ENCODE measurements at places on chromosomes 2 and 18.

DNA sequence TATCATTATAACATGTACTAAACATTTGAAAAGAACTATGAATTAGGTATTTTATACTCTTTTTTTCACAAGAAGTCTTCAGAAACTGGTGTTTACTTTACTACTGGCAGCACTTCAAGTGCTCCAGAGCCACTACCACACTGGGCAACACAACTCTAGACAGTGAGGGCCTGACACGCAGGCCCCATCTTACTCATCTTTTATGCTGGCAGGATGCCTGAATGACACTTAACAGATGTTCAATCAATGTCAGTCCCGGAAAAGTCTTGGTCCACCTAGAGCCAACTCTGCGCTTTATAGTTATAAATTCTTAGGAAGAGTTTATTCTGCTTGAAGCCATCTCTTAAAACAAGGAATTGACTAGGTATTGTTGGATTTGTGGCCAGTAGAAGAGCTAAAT lies 8.7 kb upstream of the WIPF1 start:
- DNase-seq, result no peak

DNA sequence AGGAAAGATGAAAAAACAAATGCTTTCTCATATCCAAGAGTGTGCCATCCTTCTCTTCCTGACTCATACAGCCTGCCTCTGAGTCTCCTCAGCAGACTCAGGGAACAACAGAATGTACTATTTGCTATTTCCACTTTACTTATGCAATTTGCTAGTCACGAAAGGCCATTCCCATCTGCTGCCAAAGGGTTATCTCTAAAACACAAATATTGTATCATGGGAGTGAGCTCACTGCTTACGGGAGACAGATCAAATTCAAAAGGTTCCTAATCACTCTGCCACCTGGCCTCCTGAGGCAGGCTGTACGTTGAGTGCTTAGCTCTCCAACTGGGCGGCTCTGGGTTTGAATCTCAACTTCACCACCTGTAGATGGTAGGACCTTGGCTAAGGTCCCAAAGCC lies 92.0 kb downstream of the GAREM1 start:
- no peak for DNase-seq

- DNase-seq, result no peak
These were observed 207.0 kb upstream of the SALL3 start for GRCh38 chr18:78772360-78773302.

DNA sequence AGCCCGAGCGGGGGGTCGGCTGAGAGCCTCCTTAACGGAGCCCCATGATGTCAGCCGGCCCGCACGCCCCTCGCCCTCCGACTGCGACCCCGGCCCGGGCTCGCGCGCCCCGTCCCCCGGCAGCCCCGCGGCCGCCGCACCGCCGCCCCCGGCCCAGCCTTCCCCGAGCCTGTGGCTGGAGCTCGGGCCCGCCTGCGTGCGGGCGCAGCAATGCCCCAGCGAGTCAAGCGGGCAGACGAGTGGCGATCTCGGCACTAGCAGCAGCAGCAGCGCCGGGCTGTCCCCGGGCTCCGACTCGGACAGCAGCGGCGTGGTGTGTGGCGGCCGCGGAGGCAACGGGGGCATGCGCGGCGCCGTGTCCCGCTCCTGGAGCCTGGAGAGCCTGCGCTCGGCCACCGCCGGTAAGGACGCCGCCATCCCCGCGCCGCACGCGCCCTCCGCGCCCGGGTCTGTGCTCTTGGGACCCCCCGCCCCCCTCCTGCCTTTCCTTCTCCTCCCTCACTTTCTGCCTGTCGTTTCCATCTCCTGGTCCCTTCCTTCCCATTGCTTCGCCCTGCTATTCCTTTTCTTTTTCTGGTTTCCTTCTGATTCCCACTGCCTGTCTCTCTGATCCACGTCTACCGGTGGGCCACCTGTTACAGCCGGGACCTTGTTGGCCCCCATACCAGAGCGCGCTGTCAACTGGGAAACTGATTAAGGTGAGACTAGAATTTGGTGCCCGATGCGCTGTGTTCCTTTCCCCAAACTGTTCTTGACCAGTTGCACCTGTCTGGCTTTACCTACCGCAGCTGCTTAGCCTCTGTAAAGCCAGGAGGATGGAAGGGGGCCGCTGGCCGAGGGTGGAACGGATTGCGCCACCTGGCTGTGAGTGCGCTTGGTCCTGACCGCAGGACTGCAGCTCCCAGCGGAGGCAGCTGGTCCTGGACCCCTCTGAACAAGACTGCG lies 127.4 kb downstream of the ARHGEF4 start:
- no peak for DNase-seq

DNA sequence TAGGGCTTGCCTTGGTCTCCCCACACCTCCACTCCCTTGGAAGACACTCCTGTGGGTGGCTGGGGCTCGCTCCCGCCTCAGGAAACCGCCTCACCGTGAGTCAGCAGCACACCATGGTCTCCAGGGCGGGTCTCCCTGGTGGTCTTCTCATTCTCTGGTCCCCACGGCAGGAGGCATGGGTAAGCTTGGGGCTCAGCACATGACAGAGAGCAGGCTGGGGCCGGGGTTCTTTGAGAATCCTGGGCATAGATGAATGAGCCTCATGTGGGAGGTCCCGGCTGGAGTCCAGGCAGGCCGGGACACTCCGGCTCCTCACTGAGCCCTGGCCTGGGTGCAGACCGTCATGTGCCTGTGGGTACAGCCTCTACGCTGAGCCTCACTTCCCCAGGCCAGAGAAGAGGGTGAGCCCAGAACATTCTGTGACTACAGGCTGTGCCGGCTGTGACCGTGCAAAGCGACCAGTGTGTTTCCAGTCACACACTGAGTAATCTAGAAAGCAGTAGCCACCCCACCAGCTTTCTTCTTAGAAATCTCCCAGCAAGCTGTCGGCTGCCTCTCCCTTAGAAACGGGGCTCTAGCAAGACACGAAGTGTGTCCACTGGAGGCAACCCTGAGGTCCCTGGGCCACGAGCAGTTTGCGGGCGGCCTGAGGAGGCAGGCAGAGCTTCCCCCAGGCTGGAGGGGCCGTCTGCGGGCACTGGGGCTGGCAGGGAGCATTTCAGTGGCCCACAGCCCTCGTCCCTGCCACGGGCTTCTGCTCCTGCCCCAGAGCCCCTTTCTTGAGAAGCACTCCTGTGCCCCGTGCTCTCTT lies 93.1 kb downstream of the RHOB start:
- no peak for DNase-seq

- DNase-seq, result no peak
These were observed 677.7 kb upstream of the CELF4 start for GRCh38 chr18:38243291-38243690.

DNA sequence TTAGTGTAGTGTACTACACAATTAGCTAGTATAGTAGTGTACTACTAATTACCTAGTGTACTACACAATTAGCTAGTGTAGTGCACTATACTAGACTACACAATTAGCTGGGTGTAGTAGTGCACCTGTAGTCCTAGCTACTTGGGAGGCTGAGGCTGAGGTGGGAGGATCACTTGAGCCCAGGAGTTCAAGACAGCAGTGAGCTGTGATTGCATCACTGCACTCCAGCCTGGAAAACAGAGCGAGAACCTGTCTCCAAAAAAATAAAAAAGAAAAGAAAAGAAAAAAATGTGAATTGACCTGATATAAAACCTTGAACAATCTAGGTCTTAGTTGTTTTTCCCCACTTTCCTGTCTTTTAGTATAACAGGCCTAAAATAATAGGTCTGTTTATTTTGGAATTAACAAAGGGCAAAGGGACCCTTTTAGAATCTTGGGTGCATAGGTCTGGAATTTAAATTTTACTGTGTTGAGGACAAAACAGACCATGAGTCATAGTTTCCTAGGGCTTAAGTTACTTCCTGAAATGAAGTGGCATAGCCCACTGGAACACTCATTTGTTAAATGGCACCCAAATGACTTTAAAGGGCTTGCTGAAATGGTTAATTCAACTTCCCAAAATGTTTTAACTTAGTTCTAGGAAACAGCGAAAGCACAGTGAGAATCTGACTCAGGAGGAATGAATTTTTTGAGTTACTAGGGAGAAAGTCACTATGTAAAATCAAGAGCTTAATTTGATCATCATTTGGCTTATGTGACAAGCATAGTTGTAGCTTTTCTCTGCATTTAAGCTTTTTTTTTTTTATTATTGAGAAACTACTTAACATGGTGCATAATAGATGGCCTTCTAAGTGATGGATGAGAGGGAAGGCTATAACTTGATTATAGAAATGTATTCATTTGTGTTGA lies 50.7 kb upstream of the ARL5A start:
- no peak for DNase-seq

GRCh38 chr2:162458240-162458639 lies 114.3 kb downstream of the GCA start:
- DNase-seq, result no peak

DNA sequence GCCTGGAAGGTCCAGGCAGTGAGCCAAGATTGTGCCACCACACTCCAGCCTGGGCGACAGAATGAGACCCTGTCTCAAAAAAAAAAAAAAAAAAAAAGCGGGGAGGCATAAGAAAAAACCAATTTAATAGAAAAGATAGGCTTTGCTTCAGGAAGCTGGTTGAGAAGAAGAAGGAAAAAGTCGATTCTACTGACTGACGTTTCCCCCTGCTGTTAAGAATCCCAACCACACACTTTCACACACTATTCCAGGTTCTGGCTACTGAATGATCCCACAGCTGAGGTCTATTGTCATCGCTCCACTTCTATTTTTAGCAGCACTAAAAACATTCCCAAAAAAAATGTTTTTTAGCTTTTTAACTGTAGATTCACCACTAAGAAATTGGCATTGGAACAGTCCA lies 6.7 kb upstream of the CHCHD5 start:
- DNase-seq, result no peak

DNA sequence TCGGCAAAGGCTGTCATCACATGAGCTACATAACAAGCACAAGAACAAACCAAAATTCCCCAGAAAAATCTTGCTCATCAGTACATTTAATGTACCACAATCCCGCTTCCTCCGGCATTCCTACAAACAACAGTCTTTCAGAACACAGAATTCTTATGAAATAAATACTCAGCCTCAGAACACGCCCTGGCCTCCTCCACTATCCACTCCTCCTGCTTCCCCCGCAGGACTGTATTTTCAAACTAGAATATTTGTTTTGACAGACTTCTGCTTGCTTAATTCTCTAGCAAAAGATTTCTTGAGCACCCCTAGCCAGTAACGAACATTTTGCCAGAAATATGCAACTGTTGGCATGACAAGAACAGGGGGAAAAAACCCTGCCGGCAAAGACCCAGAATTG lies 131.2 kb downstream of the THADA start:
- no peak for DNase-seq

DNA sequence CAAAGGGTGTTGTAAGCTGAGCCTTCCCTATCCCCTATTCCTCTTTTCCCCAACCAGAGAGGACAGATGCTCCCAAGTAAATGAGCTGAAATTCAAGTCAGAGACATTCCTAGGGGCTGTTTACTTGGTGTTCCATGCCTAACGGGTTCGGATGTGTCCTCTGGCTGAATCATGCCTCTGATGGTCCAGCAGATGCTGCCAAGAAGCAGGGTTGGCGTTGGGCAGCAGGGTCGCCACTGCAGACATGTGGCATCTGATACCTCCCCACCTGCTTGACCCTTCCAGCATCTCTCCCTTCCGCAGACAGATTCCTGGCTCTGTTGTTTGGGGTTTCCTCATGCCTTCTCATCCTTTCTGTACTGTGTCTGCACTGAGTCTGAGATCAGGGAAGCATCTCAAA lies 108.3 kb downstream of the HNRNPLL start:
- DNase-seq, result no peak

DNA sequence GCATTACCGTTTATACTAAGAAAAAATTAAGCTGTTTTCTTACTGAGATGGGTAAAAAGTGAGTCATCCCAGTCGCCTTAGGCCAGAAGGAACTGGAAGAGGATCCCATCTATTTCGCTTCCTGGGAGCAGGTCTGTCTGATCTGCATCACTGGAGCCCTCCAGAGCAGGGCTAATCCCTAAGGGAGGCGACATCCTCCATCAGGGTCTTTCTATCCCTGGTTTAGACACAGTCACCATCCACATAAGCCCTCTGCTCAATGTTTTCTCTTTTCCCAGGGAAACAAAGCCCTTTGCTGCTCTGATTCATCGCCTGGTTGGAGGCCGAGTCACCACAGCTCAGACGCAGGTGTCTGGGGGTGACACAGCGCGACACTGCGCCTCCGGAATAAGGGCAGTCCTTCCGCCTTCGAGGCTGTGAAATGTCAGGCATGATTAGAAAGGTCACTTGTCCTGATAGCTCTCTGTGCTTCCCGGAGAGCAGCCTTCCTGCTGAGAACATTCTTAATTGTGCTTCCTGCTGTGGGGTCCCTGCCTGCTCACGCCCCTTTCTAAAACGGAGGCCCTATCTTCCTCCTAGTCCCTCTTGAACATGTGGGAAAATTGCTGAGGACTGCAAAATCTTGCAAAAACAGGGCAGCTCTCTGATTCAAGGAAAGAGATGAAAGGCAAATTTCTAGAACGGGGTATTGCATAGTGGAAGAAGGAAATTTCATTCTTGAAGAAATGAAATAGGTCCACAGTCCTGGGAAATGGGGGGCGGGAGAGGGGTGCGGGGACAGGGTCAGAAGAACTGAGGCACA lies 56.3 kb downstream of the MARCHF4 start:
- no peak for DNase-seq

DNA sequence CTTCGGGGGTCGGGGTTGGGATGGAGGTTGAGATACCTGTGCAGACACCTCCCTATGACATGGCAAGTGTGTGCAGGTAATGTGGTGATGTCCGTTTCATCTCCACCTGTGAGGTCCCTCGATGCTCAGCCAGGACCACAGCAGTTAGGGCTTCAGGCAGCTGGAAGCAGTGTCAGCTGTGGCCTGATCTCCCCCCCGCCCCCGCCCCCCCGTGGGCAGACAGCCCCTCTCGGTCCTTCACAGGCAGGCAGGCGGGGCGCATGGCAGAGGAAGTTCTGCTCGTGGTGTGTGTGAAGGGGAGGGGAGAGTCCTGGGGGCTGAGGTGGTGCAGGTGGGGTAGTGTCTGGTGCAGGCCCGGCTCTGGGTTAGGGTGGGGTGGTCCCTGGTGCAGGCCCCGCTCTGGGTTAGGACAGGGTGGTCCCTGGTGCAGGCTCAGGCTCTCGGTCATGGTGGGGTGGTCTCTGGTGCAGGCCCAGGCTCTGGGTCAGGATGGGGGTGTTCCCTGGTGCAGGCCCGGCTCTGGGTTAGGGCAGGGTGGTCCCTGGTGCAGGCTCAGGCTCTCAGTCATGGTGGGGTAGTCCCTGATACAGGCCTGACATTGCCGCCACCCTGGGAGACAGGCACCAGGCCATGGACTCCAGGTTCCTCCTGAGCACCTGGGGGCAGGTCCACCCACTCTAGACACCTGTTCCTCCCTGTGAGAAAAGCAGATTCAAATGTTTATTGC lies 94.3 kb downstream of the NFATC1 start:
- DNase-seq, result no peak

DNA sequence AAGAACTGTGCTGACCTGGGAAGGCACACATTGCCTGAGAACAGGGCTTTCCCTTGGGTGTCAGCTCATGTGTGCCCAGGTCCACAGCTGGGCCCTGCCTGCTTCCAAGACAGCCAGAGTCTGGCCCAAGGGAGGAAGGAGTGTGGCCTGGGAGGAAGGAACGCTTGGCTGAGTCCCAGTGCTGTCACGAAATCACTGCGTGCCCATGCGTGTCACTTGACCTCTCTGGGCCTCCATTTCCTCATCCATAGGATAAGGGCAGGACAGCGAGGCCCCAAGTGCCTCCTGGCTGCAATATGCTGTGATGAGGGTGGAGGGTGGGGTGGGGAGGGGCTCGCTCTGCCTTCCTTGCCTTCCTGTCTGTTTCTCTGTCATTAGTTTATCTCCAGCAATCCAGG lies 642 bp upstream of the KCNK3 start:
- no peak for DNase-seq
